ENCODE measurements at places on chromosomes 5 and 9.
A peak's percentile ranks its signal among the peaks of the same experiment; 100 is the strongest.

- no peak for DNase-seq
These were observed 219.4 kb downstream of the MSX2 start for GRCh38 chr5:174943785-174944184.

DNA sequence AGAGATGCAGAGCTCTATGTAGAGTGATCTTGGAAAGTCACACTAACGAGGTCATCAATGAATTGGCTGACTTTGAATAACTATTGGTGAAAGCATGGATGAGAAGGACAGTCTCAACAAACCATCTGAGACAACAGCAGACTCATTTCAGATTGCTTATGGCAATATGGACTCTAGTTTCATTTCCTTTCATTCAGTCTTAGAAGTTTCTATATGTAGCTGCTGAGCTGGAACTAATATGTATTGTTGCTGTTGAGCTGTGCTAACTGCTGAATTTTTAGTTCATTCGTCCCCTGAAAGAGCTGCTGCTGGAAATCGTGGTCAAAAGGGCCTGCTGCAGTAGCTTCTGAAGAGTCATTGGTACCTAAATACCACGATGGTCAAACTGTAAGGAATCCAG, 31.3 kb downstream of the TNFSF15 start:
- DNase-seq, result no peak

DNA sequence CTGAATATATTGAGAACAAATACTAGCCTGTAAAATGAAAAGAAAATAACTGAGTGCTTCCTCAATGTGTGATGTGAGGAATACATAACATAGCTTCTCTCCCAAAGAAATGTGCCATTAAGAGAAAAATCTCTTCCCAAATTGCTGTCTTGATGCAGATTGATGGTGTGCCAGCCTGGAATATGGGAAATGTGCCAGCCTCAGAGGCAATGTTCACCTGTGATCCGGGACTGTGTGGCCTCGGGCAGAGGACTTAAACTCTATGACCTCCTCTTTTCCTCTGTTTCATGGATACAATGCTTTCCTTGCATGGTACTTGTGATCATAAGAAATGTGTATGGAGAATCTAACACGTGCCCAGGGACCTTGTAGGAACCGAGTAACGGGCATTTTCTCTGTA, 370.9 kb downstream of the DIRAS2 start:
- no peak for DNase-seq

- peak; percentile 64 for DNase-seq
These were observed 89.7 kb upstream of the CCNG1 start for GRCh38 chr5:163347671-163348070.

DNA sequence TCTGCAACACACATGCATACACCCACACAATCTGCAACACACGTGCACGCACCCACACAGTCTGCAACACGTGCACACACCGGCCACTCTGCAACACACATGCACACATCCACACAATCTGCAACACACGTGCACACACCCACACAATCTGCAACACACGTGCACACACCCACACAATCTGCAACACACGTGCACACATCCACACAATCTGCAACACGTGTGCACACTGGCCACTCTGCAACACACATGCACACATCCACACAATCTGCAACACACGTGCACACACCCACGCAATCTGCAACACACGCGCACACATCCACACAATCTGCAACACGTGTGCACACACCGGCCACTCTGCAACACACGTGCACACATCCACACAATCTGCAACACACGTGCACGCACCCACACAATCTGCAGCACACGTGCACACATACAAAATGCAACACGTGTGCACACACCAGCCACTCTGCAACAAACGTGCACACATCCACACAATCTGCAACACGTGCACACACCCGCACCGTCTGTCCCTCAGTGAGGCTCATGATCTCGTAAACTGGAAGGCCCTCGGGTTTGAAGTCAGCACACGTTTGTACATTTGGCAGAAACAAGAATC, 18.4 kb downstream of the PLEKHG4B start:
- no peak for DNase-seq

- DNase-seq, result no peak
These were observed 48.4 kb downstream of the COX7C start for GRCh38 chr5:86665984-86666760.
